Activated CD4-positive, alpha-beta T cell treated with anti-CD3 and anti-CD28 coated beads, Interleukin-2, amount 10 ng/mL, durations not matched to agents 24 days and 14 days (primary cell): ENCODE measurements at places on chromosomes 11 and 22.
A peak's percentile ranks its signal among the peaks of the same experiment; 100 is the strongest.

DNA sequence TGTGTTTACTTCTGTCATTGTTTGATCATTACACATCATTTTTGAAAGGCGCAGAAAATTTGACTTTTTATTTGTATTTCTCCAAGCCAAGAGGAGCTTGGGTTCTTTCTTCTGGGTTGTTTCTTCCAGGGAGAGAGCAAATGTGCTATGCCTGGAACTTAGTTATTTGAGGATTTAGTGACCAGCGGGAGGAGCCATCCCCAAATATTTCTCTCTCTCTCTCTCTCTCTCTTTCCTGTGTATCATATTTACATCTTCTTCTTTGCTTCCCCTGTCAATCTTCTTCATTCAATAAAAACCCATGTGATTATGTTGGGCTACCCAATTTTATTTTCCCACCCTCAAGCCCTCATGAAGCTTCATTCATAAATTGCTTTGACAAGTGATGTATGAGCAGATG is 534.5 kb downstream of the LRRC4C start:
- no peak for DNase-seq

DNA sequence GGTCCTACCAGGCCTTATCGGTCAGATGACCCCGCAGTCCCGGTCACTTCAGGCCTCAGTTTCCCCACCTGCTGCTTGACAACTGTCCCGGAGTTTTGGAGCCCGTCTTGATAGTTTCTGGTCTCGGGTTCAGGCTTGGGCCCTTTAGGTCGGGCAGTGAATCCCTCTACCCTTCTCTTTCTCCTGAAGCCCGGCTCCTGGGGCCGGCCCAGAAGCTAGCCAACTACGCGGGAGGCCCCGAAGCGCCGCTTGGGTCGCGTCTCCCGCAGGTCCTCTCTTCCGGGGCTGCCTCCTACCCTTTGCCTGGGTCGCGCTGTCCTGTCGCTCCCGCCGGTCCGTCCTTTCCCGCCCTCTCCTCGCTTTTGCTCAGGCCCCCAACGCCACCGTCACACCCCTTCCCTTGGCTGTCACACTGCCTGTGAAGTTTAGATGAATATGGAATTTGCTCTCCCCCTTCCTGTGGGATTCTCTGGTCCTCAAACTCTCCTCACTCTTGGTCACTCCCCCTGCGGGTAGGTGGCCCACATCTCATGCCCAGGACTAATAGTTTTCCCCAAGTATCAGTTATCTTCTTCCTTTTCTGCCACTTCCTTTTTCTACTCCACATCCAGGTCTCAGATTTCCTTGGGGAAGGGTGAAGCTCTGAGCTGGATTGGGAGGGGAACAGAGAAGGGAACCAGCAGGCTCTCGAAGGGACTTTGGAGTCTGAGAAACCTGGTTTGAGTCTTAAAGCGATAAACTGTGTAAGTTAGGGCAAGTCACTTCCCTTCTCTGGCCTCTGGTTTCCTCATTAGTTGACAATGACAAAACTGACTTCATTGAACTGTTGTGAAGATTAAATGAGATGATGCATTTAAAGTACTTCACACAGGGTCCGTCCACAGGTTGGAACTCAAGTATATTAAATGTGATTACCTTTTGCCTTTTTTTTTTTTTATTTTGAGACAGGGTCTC is 790 bp downstream of the RAB1B start:
- peak; percentile 78 for DNase-seq

DNA sequence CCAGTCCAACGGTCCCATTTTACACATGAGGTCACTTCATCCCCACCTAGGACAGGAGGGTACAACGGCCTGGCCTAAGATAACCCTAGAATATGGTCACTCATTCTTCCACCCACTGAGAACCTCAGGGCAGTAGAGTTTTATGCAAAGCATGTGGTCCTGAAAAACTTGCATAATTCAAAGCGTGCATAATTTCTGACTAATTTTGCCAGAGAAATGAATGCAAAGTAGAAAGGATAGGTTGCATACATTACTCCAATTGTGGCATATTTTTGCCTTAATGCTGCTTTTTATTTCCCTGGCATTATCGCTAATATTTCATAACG is 32.5 kb upstream of the SLC35C1 start:
- DNase-seq = no peak

- DNase-seq = no peak
Observed at GRCh38 chr11:103167166-103167565, 57.9 kb downstream of the DYNC2H1 start.

DNA sequence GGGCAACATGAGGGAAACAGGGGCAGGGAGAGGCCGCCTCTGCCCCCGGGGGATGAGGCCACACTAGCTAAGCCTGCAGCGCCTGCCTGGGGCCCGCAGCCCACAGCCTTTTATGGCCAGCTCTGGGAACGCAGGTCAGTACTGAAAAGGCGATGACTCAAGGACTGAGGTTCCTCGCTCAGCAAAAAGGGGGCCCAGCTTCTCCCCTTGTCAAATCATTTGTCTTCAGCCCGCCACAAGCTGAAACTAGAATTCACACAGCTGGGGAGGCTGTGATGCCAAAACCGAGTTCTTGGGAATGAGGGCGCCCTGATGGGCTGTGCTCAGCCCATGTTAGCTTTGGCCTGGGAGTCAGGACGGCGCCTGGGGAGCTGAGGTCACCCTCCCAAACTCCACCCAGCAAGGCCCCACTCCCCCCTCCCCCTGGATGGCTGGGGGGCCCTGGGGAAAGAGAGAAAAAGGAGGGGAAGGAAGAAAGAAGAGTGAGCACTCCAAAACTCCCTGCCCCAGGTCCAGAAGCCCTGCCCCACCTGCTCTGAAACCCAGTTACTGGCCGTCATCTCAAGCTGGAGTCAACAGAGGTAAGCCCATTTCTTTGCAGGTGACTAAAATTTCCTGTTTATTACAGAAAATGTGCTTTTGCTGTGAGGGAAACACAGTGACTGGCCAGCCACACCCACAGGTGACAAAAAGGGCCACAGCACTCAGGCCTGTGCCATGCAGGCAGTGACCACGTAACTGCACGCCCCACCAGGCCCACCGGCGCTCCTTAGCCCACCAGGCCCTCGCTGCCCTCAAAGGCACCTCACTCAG is 13.7 kb downstream of the EHD1 start:
- DNase-seq = peak; percentile 72

DNA sequence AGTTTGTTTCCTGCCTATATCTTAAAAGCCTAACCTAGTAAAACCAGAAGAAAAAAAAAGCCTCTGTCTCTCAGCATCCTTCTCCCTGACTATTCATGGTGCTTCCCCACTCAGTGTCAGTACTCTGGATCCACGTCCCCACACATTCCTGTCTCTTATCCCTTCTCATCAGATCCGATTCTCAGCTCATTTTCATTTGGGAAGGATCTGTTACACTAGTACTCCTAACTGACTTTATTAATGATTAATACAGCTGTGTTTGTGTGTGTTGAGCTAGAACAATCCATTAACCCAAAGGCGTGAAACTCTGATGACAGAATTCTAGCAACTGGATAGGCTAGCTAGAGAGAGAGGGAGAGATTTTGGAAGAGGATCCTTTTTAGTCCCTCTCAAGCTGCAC is 1.5 kb downstream of the PRRG4 start:
- DNase-seq = no peak

DNA sequence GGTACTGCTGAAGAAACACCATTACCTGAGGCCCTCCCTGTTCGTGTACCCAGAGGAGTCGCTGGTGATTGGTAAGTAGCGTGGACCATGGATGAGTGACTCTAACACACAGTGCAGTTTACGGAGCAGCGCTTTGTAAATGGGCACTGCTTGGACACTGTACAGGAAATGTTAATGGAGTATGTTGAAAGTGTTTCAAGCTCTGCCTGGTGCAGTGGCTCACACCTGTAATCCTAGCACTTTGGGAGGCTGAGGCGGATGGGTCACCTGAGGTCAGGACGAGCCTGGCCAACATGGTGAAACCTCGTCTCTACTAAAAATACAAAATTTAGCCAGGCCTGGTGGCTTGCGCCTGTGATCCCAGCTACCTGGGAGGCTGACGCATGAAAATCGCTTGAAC is 29.7 kb downstream of the XRCC6 start:
- DNase-seq = no peak

DNA sequence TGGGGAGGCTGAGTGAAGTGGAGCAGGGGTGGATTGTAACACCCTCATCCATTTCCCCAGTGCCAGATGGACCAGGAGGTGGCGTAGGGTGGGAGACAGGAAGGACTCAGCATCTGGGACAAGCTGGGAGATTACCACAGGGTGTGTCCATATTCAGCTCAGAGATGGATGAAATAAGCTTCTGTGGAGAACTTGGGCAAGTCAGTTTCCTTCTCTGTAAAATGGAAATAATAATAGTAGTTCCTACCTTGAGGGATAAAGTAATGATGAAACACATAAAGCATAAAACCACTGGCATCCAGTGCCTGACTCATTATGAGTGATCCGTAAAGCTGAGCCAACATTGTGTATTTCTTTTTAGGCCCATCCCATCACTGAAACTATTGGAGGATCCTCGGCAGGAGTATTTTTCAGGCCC is 607 bp upstream of the ROBO4 start:
- DNase-seq = no peak

GRCh38 chr22:24968066-24968561 is 15.6 kb downstream of the KIAA1671 start:
- no peak for DNase-seq

DNA sequence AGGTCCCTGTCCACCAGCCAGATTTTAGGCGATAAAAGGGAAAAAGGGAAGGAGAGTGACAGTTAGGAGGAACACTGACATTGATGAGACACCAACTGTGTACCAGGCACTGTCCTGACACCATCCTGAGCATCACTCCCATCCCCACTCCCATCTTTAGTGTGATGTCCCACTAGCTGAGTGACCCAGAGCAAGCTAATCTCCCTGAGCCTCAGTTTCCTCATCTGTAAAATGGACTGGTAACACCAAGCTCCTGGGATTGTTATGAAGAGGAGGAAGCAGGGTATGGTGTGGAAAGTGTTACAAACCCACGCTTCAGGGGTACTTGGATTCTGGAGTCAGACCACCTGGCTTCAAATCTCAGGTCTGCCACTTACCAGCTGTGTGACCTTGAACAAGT is 8.5 kb upstream of the P2RY6 start:
- DNase-seq = no peak

- DNase-seq = peak; percentile 88
Observed at GRCh38 chr11:64810891-64811272, 531 bp upstream of the MEN1 start.

- DNase-seq = no peak
Observed at GRCh38 chr22:44755956-44756361, 3.6 kb downstream of the ARHGAP8 start.

DNA sequence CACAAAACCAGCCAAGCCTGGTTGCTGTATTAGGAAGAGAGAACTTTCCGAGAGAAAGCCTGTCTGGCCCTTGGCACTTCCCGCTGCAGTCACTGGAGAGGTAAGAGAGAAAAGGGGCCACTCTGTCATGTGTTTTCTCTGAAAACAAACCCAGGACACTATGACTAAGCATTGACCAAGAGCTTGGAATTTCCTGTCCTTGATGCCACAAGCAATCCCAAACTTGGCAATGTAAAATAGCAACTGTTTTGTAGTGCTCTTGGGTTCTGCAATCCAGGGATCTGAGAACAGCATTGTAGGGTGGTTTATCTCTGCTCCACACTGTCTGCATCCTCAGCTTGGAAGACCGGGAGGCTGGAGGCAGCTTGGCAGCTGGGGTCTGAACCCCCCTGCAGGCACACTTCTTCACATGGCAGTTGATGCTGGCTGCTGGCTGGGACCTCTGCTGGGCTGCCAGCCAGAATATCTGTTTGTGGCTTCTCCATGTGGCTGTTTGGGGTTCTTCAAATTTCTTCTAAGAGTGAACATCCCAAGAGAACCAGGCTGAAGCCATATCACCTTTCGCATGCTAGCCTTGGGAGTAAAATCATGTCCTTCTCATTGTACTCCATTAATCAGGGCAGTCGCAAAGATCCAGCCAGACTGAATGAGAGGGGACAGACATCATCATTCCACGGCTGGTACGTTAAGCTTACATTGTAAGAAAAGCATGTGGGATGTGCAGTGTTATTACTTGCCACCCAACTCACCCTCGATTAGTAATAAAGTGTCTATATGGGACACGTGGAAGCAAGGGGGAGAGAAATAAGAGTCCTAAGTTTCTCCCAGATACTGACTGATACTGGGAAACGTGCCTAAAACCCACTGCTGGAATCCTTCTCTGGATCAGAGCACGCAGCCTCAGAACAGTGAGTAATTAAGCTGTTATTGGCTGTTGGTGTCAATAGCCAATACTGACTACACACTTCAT is 537.4 kb upstream of the B3GAT1 start:
- DNase-seq = no peak

DNA sequence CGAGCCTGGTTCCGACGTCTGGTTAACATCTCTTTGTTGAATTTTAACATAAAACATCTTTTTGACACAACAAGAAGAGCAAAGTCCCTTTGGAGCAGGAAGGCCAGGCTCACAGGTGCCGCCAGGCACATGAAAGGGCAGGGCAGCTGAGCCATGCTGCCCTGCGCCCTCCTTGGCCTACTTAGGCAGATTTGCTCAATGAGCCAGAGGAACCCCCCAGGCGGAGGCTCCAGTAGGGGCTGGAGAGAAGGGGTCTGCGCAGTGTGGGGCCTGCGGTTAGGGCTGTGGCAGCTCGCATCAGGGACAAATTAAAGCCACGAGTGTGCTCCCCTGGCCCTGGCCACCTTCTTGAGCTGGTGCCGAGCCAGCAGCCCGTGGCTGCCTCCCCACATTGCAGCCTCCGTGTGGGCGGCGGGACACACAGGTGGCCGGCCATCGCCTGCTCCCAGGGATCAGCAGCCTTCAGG is 9.9 kb upstream of the SLC22A12 start:
- DNase-seq = no peak

DNA sequence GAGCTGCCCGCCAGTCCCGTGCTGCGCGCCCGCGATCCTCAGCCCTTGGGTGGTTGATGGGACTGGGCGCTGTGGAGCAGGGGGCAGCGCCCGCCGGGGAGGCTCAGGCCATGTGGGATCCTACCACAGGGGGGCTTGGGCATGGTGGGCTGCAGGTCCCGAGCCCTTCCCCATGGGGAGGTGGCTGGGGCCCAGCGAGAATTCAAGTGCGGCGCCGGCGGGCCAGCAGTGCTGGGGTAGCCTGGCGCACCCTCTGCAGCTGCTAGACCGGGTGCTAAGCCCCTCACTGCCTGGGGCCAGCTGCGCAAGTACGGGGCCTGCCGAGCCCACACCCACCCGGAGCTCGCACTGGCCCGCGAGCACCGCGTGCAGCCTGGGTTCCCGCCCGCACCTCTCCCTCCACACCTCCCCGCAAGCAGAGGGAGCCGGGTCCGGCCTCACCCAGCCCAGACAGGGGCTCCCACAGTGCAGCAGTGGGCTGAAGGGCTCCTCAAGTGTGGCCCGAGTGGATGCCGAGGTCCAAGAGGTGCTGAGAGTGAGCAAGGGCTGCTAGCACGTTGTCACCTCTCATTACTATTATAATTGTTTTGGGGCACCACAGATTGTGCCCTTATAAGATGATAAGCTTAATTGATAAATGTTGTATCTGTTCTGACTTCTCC is 333.2 kb downstream of the CASP12 start:
- DNase-seq = no peak

- DNase-seq = no peak
Observed at GRCh38 chr22:17853073-17853472, 78.8 kb upstream of the BID start.

DNA sequence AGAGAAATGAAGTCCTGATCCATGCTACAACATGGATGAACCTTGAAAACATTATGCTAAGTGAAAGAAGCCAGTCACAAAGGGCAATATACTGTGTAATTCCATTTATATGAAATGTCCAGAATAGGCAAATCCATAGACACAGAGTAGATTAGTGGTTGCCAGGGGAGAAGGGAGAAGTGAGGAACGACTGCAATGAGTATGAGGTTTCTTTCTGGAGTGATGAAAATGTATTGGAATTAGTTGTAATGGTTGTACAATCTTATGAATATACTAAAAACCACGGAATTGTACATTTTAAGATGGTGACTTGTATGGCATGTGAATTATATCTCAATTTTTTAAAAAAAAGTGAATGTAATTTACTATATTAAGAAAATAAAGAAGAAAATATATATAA is 83.1 kb upstream of the GDPD4 start:
- no peak for DNase-seq
